ENCODE measurements at places on chromosomes 7 and 10.
A peak's percentile ranks its signal among the peaks of the same experiment; 100 is the strongest.

- DNase-seq, result no peak
These were observed 11.5 kb upstream of the GRIFIN start for GRCh38 chr7:2487586-2488271.

GRCh38 chr10:122112625-122113160, 123.7 kb downstream of the TACC2 start:
- peak; percentile 86 for DNase-seq

- DNase-seq, result no peak
These were observed 991.4 kb downstream of the CCSER2 start for GRCh38 chr10:85319826-85320225.

DNA sequence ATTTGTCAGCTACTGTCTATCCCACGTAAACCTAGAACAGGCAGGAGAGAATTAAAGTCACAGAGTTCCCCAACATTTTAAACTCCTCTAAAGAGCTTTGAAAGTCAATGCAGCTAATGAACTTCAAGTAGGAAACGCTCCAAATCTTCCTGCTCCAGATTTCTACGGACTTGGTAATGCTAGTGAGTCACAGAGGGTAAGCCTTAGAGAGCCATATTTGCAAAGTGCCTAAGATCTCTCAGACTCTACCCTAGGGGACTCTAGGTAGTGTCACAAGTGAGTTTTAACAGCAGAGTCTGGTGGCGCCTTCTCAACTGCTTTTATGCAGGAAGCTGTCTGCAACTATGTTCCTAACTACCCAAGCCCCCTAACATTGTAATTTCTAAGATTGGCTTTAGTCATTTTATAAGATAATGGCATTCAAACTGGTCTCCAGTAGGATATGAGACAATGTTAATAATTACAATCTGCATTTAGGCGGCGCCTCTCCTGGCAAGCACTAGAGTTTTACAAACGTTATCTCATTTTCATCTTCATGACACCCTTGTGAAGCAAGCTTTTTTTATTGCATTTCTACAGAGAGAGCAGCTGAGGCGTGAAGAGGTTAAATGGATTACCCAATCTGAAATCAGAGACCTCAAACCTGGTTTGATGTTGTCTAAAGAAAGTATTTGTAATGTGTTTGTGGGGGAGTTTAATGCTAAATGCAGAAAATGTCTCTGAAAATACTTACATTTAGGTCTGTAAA, 22.0 kb upstream of the FZD1 start:
- DNase-seq, result peak; percentile 27

GRCh38 chr10:7192831-7193361, 217.9 kb downstream of the SFMBT2 start:
- DNase-seq, result no peak
